ENCODE measurements at places on chromosomes 6 and 20.

DNA sequence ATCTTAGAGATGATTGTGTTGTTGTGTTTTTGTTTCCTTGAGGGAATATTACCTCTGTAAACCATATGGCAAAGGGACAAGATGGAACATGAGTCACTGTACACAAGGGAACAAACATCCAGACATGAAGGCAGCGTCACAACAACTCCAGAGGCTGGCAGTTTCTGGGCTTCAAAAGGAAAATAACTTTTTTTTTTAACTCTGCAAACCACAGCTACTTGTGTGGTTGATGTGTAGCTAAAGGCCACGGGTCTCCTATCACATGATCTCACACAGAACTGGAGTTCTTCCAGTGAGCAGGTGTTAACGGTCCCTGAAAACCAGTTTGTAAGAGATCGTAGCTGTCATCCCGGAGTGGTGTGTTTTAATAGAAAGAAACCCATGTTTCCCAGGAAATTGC, 33.2 kb upstream of the HBS1L start:
- no peak for DNase-seq

DNA sequence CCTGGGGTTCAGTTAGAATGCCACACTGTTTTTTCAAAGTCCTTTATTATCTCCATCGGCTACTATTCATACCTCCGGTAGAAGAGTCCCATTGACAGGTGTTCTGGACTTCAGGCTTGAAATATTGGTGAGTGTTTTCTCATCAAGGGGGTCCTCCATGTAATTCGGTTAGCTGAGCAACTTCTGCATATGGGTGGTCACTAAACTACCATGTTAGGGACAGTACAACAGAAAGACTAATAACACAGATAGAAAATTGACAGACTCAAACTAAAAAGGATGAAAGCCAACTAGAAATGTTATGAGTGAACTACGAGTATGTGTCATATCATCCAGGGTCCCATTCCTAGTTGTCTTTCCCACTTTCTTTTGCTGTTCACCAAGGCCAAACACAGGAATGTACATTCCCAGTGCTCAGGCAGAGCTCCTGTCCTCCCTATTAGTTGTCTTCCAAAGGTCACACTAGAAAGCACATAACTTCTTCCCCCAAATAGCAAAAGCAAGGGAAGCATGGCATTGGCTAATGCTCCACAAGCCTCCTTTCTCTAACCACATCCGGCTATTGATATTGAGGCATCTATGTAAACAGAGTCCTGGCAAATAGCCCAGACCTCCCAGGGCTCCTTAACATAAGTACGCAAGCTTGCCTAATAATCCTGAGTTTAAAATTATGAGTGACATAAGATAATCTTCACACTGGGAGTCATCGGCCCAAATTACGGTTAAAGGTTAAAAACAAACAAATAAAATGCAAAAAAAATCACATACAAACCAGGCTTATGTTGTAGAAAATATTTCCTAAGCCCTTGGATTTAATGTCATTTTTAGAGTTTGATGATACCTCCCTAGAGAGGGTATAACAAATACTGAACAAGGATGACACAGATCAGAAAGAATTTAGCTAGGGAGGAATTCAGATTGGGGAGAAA, 13.2 kb downstream of the CCN2 start:
- peak; percentile 60 for DNase-seq

DNA sequence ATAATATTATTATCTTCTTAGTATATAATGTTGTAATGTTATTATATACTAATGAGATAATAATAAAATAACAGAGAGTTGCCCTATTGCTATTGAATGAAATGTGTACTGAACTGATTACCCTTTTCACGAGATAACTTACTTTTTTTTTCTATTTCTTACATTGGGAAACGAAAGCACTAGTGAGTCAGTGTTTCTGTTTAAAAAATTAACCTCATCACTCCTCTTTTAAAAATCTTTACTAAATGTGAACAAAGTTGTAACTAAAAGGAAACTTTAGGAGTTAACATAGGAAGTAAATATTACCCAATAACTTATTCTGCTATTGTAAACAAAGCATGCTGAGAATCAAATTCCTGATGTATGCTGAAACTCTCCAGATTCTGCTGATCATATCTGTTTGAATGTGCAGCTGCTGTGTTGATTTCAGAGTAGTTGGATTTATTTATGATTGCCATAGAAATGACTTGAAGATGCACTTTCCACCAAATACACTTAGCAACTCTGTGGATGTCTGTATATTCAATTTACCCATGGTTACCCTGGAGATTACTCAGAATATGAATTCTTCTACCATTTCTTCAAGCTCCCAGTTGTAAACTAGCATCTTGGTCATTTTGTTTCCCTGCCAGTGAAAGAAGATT, 523.4 kb downstream of the TENT5A start:
- no peak for DNase-seq

DNA sequence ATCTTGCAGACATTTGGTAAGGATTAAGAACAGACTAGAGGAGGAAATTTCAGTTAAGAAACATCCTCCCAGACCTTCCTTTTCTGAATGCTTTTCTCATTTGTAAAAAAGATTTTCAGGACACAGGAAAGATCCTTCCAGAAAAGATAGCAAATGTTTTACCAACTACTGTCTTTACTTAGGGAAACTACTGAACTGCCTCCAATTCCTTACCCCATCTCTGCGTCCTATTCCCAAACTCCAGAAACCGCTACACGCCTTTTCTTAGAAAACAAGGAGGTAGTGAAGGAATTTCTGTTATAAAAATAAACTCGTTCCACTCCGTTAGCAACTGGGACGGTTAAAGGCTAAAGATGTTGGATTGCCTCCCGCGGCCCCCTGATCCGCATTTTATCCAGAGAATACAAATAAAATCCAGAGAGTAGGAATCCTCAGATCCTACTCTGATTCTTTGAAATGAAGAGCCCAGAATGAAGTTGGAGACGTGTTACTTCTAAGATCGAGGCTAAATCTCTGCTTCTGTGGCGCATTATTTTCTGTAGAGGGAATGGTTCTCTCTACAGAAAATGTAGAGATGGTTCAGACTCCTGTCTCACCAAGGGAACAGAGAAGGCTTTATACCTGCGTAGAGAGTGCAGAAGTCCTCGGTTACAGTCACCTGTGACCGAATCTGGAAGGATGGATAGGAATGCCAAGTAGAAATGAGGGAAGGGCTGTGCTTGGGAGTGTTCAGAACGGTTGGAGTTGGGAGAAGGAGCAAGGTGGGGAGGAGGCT, 133.0 kb downstream of the GPX5 start:
- DNase-seq, result peak; percentile 30

- DNase-seq, result peak; percentile 17
Observed at GRCh38 chr20:14721926-14722452, 384.6 kb upstream of the FLRT3 start.

DNA sequence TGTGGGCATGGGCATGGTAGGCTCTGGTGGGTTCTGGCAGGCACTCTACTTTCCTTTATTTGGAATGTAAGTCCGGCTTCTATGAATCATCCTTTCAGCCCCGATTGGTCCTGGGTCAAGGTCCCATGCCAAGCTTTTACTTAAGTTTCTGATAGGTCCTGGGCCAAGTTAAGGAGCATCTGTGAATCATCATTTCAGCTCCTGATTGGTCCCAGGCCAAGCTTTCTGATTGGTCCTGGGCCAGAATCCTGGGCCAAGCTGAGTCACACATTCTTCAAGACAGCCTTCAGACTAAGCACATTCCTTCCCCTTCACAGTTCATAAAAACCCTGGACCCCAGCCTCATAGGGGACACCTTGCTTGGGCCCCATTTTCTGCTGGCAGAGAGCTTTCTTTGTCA, 231.0 kb upstream of the EYS start:
- peak; percentile 4 for DNase-seq

GRCh38 chr20:37376324-37376723, 30.4 kb downstream of the SRC start:
- no peak for DNase-seq

DNA sequence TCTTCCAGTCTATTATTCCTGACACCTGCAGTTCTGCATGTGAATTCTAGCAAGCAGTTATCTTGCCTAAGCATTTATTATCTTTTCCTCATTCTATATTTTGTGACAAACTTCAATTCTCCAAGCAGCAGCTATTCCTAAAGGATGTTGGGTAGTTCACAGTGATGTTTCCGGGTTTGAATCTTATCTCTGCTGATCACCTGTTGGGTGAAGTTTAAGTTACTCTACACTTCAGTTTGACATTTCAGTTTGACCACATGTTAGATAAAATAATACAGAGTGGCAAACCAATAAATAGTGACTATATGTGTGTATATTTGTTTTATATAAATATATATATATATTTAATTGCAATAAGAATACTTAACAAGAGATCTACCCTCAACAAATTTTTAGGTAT, 168.6 kb downstream of the ADGRG6 start:
- DNase-seq, result no peak

GRCh38 chr6:38184585-38185080, 365.1 kb downstream of the ZFAND3 start:
- DNase-seq, result no peak

- DNase-seq, result no peak
Observed at GRCh38 chr6:150535818-150536220, 63.9 kb upstream of the PLEKHG1 start.

DNA sequence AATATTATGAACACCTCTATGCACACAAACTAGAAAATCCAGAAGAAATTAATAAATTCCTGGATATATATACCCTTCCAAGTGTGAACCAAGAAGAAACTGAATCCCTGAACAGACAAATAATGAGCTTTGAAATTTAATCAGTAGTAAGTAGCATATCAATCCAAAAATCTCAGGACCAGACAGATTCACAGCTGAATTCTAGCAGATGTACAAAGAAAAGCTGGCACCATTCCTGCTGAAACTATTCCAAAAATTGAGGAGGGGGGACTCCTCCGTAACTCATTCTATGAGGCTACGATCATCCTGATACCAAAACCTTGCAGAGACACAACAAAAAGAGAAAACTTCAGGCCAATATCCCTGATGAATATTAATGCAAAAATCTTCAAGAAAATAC, 67.0 kb upstream of the PDE7B start:
- no peak for DNase-seq

DNA sequence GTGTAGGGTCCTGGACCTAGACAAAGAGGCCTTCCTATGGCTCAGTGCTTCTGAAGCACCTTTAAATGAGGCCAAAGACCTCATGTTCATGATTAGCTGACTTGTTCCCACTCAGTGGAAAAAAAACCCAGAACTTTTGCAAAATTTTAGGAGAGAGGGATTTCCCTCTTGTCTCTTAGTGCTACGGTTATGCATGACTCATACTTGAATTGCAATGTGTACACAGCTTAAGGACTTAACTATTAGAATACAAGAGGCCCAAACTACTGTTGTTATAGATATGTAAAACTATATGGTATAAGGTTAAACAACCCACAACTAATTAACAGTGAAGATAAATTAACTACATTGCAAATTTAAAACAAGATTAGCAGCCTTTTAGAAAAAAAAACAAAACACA, 32.3 kb upstream of the HLA-A start:
- DNase-seq, result no peak

DNA sequence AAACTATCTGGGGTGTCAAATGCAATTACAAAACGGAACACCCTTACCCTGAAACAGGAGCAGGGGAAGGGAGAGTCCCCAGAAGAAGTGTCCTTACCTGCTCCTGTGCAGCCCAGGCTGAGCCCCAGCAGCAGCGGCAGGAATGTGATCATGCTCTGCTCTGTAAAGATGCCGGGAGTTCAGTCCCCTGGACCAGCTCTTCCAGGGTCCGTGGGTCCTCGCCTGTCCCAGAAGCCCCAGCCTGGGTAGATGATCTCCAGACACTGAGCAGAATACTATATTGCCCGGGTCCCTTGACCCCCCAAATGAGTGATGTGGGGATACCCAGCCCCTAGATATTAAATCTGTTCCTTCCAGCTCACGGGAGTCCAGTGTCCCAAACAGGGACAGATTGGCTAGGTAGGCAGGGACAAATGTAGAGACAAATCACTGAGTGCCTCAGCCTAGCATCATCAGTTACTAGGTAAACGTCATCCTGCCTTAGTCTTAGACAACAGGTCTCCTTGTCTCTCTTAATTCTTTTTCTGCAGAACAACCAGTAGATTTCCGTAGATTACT, at the start of gene HLA-DMB:
TSS of gene HLA-DMB (minus strand) at position 373 of the 558 bp plus-strand sequence. CDS start at position 152, 221 bp downstream.
- DNase-seq, result peak; percentile 82

GRCh38 chr6:93555292-93555691, 135.9 kb upstream of the EPHA7 start:
- DNase-seq, result no peak

- no peak for DNase-seq
Observed at GRCh38 chr20:3283222-3283820, 44.3 kb upstream of the SLC4A11 start.

DNA sequence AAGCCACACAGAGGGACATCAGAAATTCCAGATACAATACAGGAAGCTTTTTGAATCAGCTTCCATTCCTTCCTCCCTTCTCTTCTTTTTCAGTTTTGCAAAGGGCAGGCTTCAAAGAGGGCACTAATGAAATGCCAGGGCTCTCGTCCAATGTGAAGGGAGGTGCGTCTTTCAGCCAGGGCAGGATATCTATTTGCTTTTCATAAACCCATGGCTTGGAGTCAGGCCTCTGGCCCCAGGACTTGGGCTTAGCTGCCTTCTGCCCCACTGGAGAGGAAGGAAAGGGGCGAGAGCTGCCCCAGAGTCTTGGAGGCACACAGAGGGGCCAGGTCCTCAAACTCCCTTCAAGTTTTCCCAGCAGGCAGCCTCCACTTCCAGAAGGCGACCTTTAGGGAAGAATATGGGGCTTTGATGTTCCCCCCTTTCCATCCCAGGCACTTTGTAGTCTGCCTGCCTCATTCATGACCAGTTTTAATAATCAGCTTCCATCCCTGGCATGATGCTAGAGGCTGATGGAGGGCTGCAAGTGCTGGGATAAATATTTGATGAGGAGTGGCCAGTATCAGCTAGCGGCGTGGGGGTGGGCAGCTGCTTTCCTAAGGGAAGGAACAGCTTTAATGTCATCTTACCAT, 234.8 kb downstream of the NRN1 start:
- DNase-seq, result peak; percentile 3

GRCh38 chr20:47574616-47575364, 73.1 kb downstream of the NCOA3 start:
- DNase-seq, result peak; percentile 26

GRCh38 chr6:127300411-127300810, 33.7 kb downstream of the RNF146 start:
- DNase-seq, result peak; percentile 23

DNA sequence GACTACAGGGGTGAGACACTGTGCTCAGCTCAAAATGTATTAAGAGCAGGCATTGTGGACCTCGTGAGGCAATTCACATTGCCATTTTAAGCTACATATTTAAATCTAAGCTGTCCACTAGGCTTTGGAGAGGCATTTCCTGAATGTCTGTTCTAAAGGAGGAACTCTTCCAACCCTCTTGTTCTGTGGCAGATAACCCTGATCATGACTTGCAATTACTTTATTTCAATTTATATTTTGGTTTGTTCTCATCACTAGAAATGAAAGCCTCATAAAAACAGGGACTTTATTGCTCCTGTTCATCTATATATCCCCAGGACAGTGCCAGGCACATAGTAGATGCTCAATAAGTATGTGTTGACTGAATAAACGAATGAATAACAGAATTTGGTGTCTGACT, 84.0 kb upstream of the SALL4 start:
- no peak for DNase-seq

Data from PC-3 (cell line).